ENCODE measurements at places on chromosomes 3 and 15.
A peak's percentile ranks its signal among the peaks of the same experiment; 100 is the strongest.

- DNase-seq = no peak
Measured at GRCh38 chr3:194983620-194984019, 287.3 kb downstream of the XXYLT1 start.

- no peak for DNase-seq
Measured at GRCh38 chr15:24718289-24719082, 42.9 kb downstream of the NPAP1 start.

GRCh38 chr15:45441686-45442085 is 63.3 kb upstream of the GATM start:
- DNase-seq = no peak

GRCh38 chr15:78209646-78210348 is 24.6 kb downstream of the ACSBG1 start:
- DNase-seq = no peak

GRCh38 chr3:99484871-99485270 is 153.5 kb upstream of the COL8A1 start:
- DNase-seq = peak; percentile 91

- DNase-seq = no peak
Measured at GRCh38 chr15:77865701-77866100, 211.8 kb downstream of the TBC1D2B start.

GRCh38 chr3:10563396-10563795 is 58.0 kb upstream of the ATP2B2 start:
- no peak for DNase-seq

DNA sequence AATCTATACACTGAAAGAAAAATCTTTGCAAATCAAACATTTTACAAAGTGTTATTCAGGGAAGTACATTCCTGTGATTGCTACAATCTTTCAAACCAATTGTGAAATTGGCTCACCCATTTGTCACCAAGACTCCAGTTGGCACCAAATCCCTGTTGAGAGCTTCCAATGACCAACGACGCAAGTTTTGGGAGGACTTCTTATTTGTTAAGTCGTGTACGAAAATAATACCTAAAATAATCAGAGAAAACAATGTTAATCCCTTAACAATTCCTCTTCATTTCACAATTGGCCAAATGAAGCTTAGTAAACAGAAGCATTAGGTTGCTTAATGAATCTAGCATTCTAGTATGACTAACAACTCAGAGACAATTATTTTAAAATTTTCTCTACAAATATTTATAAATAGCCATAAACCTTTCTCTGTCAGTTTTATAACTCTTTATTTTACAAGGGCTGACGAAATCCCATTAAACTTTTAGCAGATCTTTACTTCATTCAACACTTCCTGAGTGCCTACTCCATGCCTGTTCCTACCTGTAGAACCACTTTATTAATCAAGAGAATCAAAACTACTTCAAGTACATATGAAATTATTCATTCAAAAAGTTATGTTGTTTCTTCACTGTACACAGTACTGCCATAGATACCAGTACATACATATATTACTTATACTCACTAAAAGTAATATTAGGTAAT is 24.0 kb upstream of the HGD start:
- DNase-seq = no peak

DNA sequence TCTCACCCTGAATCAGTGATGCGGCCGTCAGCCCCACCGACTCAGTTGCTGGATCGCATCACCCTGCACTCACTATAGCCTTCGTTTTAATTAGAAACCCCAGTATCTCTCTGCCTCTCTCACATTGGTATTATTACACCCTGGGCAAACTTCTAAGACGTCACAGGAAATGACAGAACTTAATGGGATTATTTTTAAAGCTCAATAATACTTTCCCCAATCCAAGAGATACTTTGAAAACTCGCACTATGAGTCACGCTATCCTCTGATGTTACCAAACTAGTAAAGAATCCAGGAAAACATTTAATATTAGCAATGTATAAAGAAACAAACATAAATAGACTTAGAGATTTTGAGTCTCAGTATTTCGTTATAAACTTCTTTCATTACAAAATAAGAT is 36.6 kb downstream of the RUBCN start:
- DNase-seq = no peak

- no peak for DNase-seq
Measured at GRCh38 chr3:18761530-18761929, 336.4 kb upstream of the SATB1 start.

DNA sequence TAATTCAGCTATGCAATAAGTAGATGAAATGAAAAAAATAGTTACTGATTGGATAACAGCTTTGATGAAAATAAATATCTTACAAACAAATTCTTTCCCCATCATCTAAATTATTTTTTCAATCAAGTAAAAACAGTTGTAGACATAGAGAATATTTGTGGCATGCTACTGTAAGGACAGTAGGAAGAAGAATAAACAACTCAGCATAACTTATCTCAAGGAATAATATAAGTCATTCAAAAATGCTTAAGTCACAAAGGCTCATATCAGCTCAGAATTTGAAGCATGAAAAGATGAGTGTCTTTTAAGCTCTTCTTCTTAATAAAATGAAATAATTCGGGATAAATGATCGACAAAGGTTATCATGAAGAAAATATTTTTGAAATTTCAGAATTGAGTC is 1029.0 kb downstream of the ROBO1 start:
- no peak for DNase-seq

GRCh38 chr3:105580296-105580965 is 213.7 kb downstream of the ALCAM start:
- no peak for DNase-seq

GRCh38 chr3:46102780-46103130 is 75.5 kb upstream of the XCR1 start:
- no peak for DNase-seq

DNA sequence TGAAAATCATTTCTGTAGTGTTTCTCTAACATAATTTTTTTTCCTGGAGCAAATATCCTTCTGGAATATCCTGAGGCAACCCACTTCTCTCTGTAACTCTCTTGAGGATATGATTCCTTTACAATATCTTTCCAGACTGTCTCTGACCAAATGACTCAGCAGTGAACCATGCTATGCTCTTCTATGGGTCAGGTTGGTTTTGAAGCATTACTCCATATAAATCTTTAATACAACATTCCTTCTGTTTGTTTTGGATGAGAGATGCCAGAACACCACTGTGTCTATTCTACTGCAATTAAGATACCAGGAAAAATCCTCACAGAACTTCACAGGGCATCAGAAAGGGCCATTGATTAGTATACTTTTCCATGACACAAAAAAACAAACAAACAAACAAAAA is 626.4 kb upstream of the ZNF385D start:
- DNase-seq = no peak

GRCh38 chr15:99090938-99091337 is 13.9 kb upstream of the SYNM start:
- no peak for DNase-seq

DNA sequence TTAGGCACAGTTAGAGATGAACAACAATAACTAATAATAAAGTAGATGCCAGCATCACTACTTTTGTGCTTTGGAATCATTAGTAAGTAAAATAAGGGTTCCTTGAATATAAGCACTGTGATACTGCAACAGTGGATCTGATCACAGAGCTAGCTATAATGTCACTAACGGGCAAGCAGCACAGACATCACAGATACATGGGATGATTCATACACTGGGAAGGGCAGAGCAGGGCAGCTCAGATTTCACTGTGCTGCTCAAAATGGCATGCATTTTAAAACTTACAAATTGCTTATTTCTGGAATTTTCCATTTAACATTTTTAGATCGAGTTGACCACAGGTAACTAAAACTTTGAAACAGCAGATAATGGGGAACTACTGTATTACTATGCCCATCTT is 476.6 kb downstream of the FHIT start:
- DNase-seq = no peak

DNA sequence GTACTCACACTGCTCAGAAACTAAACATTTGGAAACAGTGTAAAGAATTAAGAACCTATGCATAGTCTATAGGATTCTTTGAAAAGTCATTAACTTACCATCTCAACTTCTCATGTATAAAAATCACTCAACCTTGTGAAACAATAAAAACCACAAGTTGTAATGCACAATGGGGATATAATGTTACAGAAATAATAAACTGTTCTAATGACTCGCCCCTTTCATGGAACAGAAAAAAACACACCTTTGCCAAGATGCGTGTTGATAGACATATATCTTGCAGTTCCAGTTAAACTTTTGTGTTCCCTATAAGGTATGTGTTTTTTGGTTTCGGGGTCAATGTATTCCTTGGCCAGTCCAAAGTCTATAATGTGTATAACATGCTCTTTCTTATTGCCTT is 50.8 kb upstream of the PPIB start:
- no peak for DNase-seq

DNA sequence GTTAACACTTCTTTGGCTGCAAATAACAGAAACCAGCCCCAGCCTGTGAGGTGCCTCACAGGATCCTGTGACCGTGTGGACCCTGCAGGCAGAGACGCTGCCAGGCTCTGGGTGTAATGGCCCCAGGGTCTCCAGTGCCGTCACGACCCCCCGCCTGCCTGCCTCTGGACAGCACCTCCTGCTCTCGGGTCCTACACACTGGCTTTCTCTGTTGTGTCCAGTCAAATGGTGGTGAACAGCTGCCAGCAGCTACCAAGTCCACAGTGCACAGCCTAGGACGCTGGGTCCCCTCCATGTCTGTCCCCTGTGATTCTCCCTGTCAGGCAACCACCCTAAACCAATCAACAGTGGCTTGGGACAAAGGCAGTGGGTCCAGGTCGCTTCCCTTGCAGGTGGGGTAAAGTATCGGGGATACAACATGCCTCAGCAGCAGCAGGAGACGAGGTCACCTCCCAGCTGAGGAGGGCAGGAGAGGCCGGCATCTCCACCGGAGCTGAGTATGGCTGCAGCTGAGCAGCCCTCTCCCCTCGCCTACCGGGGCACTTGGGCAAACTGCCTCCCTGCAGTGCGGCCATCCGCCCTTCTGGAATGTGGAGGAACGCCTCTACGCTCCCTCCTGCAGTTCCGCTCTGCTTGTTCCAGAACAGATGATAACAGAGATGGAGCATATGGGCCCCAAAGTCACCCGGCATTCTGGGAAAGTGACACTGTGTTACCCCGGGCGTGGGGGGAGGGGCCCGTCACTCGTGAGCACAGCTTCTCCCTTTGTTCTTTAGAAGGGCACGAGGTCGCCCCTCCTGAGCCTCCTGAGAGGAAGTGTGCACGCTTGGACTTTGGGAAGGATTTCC is 21.1 kb upstream of the SKOR1 start:
- no peak for DNase-seq

DNA sequence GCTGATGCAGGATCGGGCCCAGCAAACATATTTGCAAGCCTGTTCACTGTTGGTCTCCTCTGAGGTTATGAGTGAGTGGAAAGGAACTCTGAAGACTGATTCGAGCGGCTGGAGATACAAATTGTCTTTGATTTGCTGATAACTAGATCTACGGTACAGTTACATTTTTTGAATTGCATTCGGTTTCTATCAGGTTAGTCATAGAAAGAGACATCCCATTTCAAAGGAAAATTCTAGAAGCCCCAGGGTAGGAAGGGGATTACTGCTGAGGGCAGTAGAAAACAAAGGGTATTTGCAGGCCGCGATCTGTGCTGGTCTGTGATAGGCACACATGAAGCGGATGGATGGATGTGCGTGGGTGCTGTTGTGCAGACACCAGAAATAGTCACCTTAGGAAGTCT is 228.4 kb downstream of the ITPR1 start:
- DNase-seq = no peak

DNA sequence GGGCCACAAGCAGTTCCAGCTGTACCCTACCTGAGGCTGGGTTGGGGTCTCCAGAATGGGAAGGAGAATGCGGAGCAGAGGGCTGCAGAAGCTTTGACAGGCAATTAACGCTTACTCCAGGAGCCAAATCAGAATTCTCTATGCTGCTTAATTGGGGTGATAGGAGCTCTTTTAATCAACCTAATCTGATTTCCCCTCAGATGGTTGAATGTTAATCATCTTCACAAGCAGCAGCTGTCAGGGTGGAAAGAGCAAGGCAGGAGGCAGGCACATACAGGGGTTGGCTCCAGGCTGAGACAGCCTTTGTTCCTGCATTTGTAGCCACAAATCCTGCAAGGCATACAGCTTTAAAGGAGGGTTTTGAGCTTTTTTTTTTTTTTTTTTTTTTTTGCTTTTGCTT is 2.6 kb downstream of the CILP start:
- DNase-seq = no peak

- DNase-seq = no peak
Measured at GRCh38 chr3:82562896-82563295, 801.5 kb upstream of the GBE1 start.

GRCh38 chr15:68425428-68426060 is 6.4 kb downstream of the ITGA11 start:
- DNase-seq = no peak

- DNase-seq = no peak
Measured at GRCh38 chr3:163327086-163327485, 1751.2 kb downstream of the SI start.

- no peak for DNase-seq
Measured at GRCh38 chr3:68403741-68404140, 528.6 kb downstream of the TAFA4 start.

GRCh38 chr3:8523041-8523440 is 21.4 kb downstream of the LMCD1 start:
- no peak for DNase-seq

- no peak for DNase-seq
Measured at GRCh38 chr3:3038201-3038991, 71.8 kb downstream of the IL5RA start.

DNA sequence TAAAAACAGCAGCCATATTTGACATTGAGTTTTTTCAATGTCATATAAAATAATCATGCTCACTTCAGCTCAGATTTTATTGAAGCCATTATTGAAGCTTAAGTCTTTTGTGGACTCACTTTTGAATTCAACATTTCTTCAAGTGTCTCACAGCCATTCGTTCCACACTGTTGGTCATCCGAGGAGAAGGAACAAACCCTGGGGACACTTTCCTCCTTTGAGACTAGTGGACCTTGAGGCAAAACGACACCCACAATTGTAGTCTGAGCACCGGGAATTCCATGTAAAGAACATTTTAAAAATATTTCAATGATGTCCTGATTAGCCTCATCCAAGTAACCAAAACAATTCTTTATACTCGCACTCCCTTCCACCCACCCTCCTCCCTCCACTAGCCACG is 174.7 kb downstream of the CD47 start:
- no peak for DNase-seq

DNA sequence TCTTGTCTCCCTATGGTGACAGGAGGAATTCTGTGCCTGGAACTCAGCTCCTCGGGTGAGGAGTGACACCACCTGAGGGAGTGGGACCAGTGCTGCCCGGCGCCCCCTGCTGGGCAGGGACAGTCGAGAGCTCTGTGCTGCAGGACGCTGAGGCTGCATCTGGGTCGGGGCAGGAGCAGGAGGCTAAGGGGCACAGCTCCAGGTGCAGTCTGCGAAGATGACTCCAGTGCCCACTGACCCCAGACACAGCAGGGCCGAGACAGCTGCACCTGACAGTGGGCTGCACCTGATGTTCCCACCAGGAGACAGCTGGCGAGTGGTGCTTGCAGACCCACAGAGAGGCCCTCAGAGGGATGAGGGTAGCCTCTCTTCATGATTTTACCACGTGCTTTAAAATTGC is 152.9 kb downstream of the ATP10A start:
- DNase-seq = no peak

GRCh38 chr3:96959901-96960641 is 145.7 kb downstream of the EPHA6 start:
- DNase-seq = no peak
